ENCODE measurements at places on chromosomes 11 and 22.

GRCh38 chr11:72334651-72335050 lies 90.7 kb upstream of the PHOX2A start:
- no peak for DNase-seq

- DNase-seq, result no peak
Measured at GRCh38 chr11:93613231-93613831, 48.2 kb upstream of the CEP295 start.

- DNase-seq, result peak; percentile 37
Measured at GRCh38 chr11:109940816-109941215, 152.4 kb upstream of the ZC3H12C start.

GRCh38 chr11:118917481-118918127 lies 8.1 kb downstream of the BCL9L start:
- no peak for DNase-seq

DNA sequence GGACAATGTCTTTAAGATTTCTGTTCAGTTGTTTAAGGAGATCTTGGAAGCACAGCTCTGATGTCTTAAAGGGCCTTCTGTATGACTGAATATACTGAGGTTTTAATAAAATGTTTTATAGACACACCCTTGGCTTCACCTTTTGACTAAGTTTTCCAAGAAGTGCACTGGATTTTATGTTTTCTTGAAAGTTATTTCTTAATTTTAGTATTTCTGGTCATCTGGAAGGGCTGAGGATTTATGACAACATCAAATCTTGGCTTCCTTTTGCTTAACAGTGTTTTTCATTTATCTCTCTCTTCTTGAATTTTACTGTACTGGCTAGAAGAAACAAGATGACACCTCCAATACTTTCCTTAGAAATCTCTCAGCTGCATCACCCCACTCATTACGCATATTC lies 2423.4 kb downstream of the LRRC4C start:
- DNase-seq, result no peak

DNA sequence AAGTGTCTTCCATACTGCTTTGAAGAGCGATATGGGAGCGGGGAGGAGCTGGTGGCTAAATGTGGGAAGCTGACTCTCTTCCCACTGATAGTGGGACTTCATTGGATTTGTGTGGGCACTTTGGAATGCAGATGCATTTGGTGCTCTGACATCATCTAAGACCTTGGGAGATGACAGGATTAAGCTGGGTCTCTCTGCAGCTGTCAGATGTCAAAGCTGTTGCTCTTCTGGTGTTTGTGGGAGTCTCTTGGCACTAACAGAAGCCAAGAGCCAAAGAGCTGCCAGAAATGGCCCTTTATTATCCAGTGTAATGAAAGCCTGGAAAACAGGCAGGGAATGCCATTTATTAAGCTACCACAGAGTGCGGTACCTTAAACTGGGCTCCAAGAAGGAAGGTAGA lies 20.6 kb downstream of the GRAMD1B start:
- no peak for DNase-seq

- no peak for DNase-seq
Measured at GRCh38 chr11:67391304-67392182, at the start of gene RAD9A. TSS of gene RAD9A (plus strand) at chr11:67391986. CDS start at chr11:67392045, 59 bp downstream.

DNA sequence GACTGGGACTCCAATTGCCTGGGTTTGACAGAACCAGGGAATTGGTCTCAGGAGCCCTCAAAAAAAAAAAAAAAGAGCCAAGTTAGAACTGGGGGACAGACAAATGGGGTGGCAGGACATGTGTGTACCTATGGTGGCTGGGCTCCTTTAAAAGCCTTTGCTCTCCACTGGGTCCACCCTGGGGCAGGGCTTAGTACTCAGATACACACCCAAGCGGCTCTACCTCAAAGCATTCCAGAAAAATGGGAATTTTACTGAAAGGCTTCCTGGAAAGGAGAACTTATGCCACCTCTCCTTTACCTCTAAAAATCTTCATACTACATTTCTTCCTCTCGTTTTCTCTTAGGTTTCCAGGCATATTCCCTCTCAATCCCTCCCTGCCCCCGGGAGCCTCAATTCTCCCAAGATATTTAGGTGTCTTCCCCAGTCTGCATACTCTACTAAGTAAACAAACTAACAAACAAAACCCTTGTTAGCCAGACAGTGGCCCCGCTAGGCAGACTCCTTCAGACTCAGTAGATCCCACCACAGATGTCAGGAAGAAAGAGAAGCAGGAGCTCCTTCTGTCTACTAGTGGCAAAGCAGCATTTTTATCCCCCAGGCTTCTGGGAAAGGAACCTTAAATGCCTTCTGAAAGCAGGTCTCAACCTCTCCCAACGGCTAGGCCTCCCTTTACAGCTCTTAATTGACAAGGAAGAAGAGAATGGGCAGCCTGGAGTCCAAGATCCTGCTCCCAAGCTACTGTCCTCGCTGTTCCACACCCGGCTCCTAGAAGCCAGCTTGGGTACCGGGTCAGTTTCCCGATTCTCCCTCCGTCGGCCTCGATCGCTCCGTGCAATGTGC lies 653 bp downstream of the PCSK7 start:
- no peak for DNase-seq

- no peak for DNase-seq
Measured at GRCh38 chr11:3838504-3838903, 2.3 kb downstream of the RHOG start.

GRCh38 chr11:33967451-33967850 lies 75.6 kb upstream of the LMO2 start:
- no peak for DNase-seq

DNA sequence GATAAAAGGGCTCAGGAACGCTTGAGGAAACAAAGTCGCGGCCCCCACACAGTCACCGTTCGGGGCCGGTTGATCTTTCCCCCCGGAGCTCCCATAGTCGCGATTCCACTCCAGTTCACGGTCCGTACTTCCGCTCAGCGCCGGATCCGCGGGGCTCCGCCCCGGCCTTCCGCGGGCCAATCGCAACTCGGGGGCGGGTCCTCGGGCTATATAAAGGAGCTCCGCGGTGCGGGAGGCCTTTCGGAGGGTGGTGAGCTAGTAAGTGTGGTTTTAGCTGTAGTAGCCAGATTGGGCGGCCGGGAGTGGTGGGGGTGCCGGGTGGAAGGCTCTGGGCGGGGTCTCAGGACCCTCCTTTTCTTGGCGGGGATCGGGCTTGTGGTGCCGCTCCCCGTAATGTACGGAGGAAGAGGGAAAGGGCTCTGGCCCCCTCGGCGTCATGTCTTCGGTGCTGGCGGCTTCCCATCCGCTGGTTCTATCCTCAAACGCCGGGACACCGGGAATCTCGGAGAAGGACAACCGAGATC lies at the start of the genes C11orf98 and CSKMT:
TSS of gene C11orf98 (minus strand) at position 136 of the 524 bp plus-strand sequence. CDS start at position 95, 41 bp downstream.
TSS of gene CSKMT (plus strand) at position 238 of the 524 bp plus-strand sequence. CDS start 568 bp downstream, outside the sequence.
- no peak for DNase-seq

GRCh38 chr11:130181295-130182272 lies 22.0 kb downstream of the ST14 start:
- no peak for DNase-seq

- no peak for DNase-seq
Measured at GRCh38 chr22:26429458-26430286, 612 bp downstream of the ASPHD2 start.

DNA sequence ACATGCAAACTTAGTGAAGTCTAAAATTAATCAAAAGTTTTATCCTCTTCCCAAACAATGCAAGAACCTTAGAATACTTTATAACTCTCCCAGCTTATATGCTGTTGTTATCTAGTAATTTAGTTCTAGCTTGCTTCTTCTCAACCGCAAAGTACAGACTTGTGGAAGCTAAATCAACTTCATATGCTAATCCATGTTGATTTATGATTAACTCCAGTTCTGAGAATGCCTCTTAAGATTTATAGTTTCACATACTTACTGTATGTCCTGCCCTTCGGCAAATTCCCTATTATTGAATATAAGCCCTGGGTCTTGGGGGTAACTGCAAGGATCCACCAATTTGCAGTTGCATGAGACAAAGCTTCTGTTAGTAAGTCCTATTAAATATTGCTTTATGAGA lies 17.6 kb upstream of the SLC35F2 start:
- no peak for DNase-seq

GRCh38 chr22:43181321-43182076 lies 5.4 kb downstream of the TTLL12 start:
- DNase-seq, result no peak

GRCh38 chr11:66677599-66678375 lies at the start of gene RBM4B:
TSS of gene RBM4B (minus strand) at chr11:66677887. CDS start at chr11:66677079, 808 bp downstream.
- DNase-seq, result peak; percentile 51

DNA sequence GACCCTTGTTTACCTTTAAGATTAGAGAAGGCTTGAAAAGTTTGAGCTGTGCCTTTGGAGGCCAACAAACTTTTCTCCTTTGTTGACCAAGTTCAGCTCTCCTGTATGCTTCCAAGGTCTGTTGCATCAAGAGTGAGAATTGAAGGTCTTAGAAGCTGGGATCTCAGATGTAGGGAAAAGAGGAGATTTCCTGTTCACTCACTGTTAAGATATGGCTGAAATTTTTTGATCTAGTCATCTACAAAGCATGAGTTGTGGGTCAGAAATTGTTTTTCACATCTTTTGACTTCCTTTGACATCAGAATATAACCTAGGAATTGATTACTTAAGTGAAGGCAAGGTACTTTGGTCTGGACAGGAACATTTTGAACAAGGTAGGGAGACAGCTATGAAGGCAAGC lies 12.1 kb downstream of the OR51B4 start:
- DNase-seq, result no peak

DNA sequence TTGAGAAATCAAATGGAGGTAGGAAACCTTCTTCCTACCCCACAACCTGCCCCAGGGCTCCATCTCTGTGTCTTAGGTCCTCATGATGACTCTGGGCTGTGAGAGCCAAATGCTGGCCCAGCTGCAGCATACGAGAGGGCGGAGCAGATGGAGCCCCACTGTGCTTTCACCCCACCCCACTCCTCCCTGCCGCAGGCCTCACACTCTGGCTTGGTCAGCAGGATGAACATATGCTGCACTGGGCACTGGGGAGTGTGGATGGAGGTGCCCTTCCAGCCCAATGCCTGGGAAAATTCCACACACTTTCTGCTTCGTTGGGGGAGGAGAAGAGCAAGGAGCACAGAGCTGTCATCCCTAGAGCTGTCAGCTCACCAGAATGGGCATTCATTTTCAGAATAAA lies 271.6 kb upstream of the CADM1 start:
- DNase-seq, result no peak

DNA sequence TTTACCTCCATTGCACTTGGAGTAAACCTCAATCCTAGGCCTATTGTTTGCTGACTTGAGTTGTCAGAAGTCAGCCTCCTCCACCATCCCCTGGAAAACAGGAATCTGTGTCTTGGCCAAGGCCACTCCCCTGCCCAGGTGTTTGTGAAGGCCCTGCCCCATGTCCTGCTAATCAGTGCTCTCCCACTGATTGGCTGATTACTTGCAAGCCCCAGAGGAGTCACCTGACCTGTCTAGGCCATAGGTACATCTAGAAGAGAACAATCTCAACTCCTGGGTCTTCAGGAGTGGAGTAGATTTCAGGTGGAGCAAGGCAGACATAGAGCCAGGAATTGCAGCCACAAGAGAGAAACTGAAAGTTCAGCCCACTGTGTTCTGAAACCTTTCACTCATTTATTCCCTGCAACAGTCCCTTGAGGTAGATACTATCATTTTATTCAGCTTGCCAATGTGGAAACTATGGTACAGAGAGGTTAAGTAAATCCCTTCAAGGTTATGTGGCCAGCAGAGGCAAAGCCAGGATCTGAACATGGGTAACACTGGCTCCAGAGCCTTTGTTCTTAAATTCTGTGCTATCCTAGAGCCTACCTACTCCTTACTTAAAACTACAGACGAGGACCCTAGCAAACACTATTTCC lies 10.4 kb downstream of the OAF start:
- DNase-seq, result no peak

GRCh38 chr11:61762223-61762615 lies 9.8 kb downstream of the MYRF start:
- no peak for DNase-seq

DNA sequence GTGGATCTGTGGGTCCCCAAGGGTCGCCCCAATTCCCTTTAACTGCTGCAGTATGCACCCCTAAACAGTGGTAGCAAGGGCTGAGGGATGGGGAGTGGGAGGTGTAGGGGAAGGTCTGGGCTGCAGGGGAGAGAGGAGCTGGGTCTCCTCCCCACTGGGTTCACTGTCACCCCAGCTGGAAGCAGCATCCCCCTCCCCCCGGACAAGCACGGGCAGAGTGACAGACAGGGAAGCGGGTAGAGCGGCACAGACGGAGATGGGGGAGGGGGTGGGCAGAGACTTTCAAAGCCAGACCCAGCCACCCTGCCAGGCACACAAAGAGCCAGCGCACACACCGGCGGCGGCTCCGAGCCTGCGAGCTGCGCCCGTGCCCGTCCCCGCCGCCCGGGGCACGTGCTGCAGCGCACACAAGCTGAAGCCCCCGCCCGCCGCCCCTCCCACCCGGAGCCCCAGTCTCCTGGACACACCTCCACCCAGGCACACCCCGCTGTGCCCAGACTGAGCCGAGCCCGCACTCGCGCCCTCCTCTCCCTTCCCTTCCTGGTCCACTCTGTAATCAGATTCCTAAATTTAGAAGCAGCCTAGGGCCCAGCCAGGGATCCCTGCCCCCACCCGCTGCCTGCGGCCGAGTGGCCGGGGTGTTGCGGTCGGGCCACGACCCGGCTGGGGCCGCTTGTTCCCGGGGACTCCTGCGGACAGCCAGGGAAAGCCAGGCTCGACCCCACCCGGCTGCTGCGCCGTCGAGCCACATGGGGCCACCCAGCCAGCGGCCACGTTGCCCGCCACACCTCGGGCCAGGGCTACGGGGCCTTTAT lies 935 bp upstream of the RCOR2 start:
- DNase-seq, result no peak

- no peak for DNase-seq
Measured at GRCh38 chr22:26463101-26463661, 20.4 kb downstream of the HPS4 start.

DNA sequence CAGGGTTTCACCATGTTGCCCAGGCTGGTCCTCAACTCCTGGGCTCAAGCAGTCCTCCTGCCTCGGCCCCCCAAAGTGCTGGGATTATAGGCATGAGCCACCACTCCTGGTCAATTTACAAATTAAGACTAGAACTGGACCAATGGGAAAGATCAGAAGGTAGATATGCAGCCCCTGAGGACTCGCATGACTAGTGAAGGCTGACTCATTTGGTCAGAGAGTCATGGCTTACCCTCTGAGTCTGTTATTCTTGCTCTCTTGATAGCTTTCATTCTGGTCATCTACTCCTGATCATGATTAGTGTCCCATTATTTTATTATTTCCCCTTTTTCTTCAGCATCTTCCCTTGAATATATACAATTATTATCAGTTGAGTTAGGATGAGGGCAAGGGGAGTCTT lies 2.7 kb upstream of the LDHAL6A start:
- no peak for DNase-seq

- DNase-seq, result no peak
Measured at GRCh38 chr22:49959782-49960158, 802 bp upstream of the PIM3 start.

DNA sequence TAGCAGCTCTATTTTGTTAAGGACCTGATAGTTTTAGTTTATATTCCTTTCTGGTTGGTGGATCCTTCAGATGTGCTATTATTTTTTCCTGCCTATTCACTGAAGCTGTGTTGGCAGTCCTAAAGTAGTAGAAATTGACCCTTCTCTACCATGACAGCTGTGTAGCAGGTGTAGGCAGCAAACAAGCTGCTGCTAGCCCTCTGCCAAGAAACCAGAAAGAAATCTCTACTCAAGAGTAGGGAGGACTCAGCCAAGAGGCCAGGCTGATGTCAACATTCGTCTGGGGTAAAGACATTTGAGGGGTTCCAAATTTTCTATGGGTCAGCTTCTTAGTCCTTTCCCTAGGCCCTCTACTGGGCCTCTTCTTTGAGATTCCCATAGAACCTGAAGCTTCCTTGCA lies 51.2 kb downstream of the CSTF3 start:
- DNase-seq, result no peak

- DNase-seq, result no peak
Measured at GRCh38 chr22:39230261-39231196, 14.3 kb downstream of the PDGFB start.
